ENCODE measurements at places on chromosomes 13 and 19. TPM values are rescaled to one million over a fixed set of nuclear protein-coding genes. Genes with fewer than 3 reads are reported as not detected.

DNA sequence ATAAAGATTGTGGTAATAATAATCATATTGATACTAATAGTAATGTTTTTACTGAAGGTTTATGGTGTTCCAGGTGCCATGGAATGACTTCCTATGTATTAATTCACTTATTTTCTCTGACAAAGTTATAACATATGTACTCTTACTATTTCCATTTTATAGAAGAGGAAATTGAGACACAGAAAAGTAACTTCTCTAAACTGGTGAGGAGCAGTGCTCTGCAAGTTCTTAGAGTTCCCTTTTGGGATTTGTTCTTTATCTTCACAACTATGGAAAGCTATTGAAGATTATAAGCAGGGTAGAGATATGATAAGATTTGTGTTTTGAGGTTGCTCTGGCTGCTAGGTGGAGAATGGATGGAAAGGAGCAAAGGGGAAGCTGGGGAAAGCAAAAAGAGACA, 83.9 kb upstream of the OLFM4 start:
- DNase-seq = no peak

DNA sequence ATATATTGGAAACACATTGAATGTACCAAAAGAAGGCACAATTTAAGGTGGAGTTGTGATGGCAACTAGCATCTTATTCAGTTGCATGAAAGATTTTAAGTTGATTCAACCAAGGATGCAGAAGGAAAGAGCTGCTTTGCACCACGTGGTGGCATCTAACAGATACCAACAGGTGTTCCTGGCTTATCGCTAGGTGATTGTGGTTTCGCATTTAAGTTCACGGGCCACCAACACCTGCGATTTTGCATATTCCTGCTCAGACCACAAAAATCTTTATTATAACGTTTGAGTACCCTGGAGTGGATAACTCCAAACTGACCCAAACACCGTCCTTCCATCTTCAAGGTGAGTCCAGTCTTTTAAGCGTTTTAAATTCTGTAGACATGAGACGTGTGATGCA, 45.3 kb downstream of the RGCC start:
- peak; percentile 79 for DNase-seq

DNA sequence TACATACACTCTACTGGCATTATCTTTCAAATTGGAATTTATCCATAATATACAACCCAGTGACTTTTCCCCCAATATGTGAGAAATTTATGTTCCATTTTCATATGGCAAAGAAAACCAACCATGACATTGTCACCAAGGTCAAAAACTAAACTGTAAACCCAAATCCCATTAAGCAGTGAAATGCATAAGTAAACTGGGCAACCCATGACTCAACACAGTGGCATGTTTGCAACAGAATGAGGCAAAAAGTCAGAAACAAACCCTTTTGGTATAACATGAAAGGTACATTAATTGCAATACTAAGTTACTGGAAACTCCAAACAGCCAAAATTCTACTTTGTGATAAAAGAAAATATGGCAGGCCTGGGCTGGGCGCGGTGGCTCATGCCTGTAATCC, 4.9 kb downstream of the ZNF878 start:
- no peak for DNase-seq

GRCh38 chr19:10464456-10464855, 38.7 kb downstream of the KEAP1 start:
- no peak for DNase-seq

DNA sequence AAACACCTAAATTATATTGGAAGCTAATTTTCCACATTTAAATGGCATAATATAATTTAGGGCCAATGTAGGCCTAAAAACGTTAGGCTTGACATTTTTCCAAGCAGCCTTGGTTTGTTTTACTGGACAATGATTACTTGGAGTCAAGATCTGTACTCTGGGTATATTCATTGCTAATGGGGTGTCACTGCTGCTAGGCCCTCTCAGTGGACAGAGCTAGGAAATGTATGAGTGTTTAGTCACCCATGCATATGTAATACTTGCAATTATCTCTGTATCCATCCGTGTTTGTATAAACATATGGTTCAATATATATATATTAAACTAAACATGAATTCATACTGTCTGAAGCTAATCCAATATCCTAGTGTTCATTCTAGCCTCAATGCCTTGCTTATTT, 598.1 kb downstream of the DCT start:
- DNase-seq = no peak

ASF1B gene
- total RNA-seq = 2.3 TPM
